Amniotic epithelial cell (primary cell): ENCODE measurements at places on chromosomes 16 and 17.
A peak's percentile ranks its signal among the peaks of the same experiment; 100 is the strongest.

DNA sequence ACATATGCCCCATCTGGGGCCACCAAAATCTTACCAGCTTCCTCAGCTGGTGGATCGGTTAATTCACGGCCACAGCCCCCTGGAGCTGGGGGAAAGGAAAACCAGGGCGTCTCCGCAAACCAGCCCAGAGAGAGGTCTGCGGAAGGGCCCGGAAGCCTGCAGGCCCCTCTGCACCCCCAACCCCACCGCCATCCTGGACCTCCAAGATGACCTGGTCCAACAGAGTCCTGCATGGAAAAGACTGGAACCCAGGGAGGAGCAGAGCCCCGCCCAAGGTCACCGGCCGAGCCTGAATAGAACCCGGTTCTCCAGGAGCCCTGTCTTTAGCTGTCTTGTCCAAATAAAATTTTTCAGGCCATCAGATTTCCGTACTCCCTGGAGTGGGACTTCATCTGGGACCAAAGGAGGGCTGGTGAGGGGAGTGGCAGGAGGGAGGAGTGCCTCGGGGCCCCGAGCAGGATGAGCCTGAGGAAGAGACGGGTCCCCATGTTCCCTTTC lies 37.4 kb upstream of the NDRG4 start:
- DNase-seq = no peak

GRCh38 chr16:4244254-4245076 lies 2.6 kb upstream of the SRL start:
- peak; percentile 15 for DNase-seq

- no peak for DNase-seq
Observed at GRCh38 chr17:11899537-11899942, 97.7 kb downstream of the ZNF18 start.

GRCh38 chr17:58621174-58621573 lies 70.7 kb downstream of the TEX14 start:
- no peak for DNase-seq

DNA sequence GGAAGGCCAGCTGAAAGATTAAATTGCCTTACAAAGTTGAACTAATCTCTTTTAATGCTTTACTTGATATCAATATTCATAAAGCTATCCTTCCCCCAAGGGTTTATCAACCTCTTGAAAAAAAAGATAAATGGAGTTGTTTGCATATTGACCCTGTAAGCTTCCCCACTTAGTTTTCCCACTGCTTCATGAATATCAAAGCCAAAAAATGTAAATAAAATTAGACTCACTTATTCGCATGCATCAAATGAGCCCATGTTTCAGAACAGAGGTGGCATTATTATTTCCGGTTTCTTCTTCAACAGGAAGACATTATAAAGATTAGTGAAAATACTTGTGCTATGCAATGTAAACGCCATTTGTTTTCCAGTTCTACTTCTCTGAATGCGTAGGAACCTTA lies 150.7 kb downstream of the CDH11 start:
- no peak for DNase-seq
